ENCODE measurements at places on chromosomes 3 and 15.

DNA sequence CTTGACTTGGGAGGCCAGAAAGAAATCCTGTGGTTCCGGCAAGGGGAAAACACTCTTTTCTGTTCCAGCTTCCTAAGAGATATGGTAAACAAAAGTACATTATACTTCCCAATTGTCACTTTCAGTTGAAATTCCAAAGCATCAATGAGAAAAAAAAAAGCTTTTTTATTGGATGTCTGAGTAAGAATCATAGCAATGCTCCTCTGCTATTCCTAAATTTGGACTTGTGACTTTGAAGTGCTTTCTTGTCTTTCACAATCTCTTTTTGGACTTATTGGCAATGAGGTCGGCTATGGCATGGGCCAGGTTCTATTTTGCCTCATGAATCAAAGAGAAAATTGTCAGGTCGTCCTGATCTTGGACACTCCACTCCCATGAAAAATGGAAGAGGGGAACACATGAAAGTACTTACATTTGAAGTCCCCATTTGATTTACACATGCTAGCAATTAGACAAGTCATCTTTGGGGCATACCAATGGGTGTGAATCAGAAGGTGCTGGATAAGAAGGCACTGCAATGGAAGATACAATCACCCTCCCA, 170.5 kb downstream of the GREM1 start:
- DNase-seq = no peak

DNA sequence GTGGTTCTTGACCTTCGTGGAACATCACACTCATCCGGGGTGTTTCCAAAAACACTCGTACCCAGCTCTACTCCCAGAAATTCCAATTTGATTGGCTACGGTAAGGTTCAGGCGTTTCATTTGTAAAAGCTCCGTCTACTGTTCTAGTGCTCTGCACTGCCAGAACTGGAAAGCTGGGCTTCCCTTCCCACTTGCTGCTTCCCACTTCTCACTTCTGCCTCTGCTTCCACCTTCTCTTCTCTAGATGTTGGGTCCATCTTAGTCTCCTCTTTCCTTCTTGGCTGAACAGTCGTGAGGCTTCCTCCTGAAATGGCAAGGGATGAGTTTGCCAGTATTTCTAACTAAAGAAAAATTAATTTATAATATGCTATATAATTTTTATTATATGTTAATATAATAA, 29.8 kb upstream of the RHCG start:
- no peak for DNase-seq

DNA sequence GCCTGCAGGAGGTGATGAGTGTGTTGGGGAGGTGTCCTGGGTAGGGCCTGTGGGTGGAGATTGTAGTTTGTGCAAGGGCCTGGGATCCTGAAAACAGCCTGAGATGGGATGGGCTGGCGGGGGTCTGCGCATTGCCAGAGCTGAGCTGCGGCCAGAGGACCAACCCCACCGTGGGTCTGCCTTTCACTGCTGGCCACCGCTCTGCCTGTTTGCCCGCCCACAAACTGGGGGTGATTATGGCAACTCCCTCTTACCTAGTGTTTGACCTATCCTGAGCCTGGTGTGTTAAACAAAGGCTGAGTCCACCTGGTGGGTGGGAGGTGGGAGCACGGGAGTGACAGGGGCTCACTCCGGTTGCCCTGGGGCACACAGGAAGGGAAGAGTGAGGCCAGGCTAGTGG, 9.8 kb downstream of the ABTB1 start:
- no peak for DNase-seq

GRCh38 chr3:172749230-172749965, 1.1 kb upstream of the ECT2 start:
- DNase-seq = no peak

- DNase-seq = no peak
These were observed 45.4 kb upstream of the DLG1 start for GRCh38 chr3:197343656-197344408.

DNA sequence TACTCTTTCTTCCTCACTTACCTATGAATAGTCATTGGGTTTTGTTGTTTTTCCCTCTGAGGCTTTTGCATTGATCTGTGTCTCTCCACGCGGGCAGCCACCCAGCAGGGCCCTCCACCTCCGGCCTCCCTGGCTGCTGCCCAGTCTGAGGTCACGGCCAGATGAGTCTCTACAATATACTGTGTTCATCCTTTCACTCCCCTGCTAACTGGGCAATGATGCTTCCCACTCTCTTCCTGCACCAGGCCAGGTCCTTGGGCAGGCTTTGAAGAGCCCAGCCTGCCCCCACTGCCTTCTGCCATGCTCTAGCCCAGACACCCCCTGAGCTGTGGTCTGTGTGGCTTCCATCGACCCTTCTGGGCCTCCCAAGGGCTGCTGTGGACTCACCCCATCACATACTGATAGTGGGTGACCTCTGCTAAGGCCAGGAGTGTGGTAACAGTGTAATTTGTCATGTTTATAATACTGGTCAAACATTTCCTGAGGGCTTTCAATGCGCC, 18.0 kb downstream of the PDIA5 start:
- no peak for DNase-seq

DNA sequence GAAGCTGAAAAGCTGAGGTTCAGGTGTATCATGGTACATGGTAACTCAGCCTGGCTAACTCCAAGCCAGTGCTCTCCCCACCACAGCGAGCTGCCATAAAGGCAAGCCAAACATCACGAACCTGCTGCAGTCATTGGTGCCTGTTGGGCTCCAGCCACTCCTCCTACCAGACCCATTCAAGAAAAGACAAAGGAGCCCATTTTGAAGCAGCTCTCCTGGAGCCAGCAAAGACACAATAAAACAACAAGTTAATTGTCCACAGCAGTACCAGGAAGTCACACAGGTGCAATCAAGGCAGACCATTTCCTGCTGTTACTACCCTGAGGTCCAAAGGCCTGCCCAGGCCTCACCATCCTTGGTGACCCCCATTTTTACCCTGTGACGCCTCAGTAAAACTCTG, 77.6 kb downstream of the DAPK2 start:
- no peak for DNase-seq

Measured in GM13977 (cell line).